ENCODE measurements at places on chromosomes 3 and 15.

DNA sequence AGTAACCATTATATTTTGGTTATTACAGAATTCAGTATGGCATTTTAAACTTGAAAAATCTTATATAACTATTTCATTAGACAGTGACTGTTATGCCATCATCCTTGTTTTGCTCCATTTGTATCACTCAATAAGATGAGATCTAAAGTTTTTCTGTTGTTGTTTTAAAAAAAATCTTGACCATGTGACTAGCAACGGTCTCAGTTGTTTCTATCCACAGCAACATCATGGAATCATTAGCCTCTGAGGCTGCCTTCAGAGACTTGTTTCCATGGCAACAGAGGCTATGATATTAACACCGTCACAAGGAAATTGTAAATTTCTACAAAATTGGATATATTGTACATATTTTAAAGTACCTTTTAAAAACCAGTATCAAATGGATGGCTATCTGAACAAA lies 129.8 kb downstream of the DLG1 start:
- no peak for DNase-seq

DNA sequence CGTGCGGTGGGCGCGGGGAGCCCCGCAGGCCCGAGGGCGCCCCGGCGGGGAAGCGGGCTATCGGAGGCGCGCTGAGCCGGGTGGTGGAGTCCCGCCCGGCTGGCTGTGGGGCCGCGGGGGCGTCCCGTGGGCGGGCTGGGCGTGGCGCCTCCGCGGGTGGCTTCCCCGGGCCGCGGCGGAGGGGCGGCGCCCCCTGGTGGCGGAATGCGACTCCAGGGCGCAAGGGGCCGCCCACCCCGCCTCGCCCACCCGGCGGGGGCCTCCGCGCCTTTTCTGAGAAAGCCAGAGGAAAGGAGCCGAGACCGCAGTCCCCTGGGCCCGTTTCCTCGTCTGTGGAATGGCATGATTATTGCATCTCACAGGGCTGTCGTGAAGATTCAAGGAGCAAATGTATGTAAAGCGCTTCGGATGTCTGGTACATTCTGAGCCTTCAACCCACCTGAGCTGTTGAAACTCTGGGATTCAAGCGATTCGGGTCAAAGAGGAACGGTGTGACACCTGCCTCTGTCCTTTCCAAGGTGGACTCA lies 31.9 kb upstream of the RAB6B start:
- DNase-seq: no peak

DNA sequence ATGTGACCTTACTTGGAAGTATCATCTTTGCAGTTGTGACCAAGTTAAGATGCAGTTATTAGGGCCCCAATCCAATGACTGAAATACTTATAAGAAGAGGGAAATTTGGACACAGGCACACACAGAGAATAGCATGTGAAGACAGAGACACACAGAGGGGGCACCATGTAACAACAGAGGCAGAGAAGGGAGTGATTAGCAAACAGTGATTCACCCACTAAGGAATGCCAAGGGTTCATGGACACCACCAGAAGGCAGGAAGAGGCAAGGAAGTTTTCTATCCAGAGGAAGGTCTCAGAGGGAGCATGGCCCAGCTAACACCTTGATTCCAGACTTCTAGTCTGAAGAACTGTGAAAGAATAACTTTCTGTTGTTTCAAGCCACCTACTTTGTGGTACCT lies 25.0 kb downstream of the SIDT1 start:
- DNase-seq: no peak

DNA sequence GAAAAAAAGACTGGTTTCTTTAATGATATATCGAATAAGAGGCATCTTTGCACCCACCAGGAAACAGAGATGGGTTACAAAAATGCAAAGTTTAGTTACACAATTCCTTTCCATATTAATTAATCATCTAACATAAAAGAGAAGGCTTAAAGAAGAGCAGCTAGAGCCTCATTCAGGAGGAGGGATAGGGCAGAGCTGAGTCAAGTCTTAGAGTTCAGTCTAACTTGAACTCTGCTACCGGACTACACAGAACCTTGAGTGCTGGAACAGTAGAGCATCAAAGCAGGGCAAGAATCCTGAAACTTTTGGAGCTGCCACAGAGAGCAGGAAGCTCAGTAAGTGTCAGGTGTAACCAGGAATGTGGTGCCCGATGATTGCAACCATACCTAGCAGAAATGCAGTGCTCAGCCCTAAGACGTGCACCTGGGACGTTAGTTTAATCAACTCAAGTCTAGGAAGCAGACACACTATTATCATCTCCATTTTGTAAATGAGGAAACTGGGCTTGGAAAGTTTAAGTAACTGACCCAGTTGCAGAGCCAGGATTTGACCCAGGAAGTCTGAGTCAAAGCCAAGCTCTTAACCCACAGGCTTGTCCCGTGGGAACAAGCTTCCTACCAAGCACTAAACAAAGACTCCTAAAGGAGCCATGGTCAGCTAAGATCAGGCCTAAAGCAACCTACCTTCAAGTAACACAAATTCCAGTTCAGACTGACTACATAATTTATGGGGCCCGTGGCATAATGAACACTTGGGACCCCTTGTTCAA lies 187.4 kb downstream of the FOXP1 start:
- no peak for DNase-seq

GRCh38 chr3:146449076-146449475 lies 20.3 kb downstream of the PLSCR2 start:
- DNase-seq: no peak

GRCh38 chr15:78691851-78692421 lies 50.9 kb upstream of the CHRNB4 start:
- DNase-seq: no peak

- DNase-seq: no peak
Observed at GRCh38 chr3:138898301-138898700, 48.6 kb downstream of the FOXL2 start.
